ENCODE measurements at places on chromosomes 5 and 9. TPM values are rescaled to one million over a fixed set of nuclear protein-coding genes. Genes with fewer than 3 reads are reported as not detected.

SHISAL2B gene
- total RNA-seq, result not detected

CCDC171 gene
- total RNA-seq, result 1.7 TPM

DDX41 gene
- 185 TPM for total RNA-seq

PTGES gene
- 0.34 TPM for total RNA-seq

IRX2 gene
- 5.3 TPM for total RNA-seq

FREM1 gene
- not detected for total RNA-seq

STPG3 gene
- total RNA-seq, result not detected

PRLR gene
- total RNA-seq, result 0.75 TPM

PPIC gene
- total RNA-seq, result 20.3 TPM

AIF1L gene
- total RNA-seq, result not detected

MAPKAP1 gene
- total RNA-seq, result 146 TPM

PCDHGA3 gene
- 0.57 TPM for total RNA-seq

ZBED3 gene
- total RNA-seq, result 0.19 TPM

TBC1D9B gene
- 77.7 TPM for total RNA-seq

C9 gene
- not detected for total RNA-seq

- DNase-seq, result peak; percentile 45
These were observed 83.7 kb downstream of the ADAMTS2 start for GRCh38 chr5:179261301-179262125.

- DNase-seq, result no peak
These were observed 18.2 kb upstream of the SPOUT1 start for GRCh38 chr9:128847803-128848202.

DNA sequence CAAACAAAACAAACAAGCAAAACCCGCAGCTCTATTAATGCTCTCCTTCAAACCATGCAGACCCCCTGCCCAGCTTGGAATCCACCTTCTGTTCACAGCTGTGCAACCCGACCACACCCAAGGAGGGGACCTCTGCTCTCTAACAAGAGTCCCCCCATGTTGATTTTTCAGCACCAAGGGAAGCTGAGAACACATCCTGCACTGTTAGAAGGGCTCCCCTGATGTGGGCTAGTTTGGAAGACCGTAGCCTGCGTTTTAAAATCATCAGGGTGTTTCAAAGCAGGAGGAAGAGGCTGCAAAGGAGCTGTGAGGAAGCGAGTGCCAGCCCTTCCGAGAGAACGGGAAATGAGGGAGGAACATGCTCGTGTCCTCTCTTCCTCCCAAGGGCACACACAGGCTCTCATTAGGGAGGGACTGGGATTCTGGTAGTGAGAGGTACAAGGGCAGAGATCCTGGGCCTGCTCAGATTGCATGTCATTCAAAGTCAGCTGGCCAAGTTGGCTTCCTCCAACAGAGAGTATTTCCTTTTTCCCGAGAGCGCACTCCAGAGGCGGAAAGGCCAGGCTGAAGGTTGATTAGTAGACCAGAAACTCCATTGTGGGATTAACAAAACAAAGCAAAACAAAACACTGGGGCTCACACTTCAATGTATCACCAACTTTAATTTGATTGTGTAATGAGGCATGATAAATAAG is 185.9 kb downstream of the SEMA6A start:
- DNase-seq, result no peak

DNA sequence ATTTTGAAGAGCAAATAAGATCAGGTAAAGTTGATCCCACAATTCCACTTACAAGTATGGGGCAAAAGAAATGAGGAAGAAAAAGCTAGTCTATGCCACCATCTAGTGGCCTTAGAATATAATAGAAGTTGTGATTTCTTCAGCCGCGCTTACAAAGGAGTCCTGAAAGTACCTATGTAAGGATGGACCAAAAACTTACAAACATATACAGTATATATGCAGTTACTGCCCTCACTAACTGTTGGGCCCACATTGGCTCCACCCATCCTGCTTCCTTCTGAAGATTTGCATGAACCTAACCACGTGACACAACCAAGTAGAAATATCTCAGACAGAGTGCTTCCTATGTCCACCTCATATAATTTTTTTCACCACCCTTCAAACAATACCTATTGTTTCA is 11.7 kb upstream of the OR13D1 start:
- peak; percentile 53 for DNase-seq

DNA sequence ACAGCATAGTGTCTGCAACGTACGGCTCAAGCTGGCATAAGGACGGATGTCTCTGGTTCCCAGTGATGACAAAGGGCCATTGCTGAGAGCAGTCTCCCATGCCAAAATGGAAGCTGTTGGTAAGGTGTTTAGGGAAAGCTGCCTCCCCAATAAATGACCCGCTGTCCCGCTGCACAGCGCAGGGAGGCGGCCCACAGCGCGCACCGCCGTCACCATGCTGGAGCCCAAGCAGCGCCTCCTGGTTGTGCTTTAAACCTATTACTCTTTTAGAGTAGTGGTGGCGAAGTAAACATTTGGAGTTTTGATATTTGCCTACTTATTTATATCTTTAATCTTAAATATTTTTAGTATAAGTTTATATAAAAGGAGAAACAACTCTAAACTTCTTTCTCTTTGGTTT is 70.4 kb upstream of the C5orf63 start:
- no peak for DNase-seq

DNA sequence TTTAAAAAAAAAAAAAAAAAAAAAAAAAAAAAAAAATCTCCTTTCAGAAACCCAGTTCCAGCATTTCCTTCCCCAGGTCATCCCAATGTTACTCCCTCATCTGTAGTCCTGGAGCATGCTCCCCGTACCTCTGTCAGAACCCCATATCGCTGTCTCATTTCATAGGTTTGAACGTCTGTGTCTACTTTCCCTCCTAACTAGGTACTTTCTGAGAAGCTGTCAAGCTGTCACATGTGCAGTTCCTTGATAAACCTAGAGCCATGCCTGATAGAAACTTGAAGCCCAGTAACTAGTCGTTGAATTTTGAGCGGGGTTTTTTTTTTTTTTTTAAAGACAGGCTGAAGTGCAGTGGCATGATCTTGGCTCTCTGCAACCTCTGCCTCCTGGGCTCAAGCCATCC is 15.6 kb downstream of the EXOSC3 start:
- DNase-seq, result no peak

- no peak for DNase-seq
These were observed 121.8 kb downstream of the CAAP1 start for GRCh38 chr9:26770821-26771220.

DNA sequence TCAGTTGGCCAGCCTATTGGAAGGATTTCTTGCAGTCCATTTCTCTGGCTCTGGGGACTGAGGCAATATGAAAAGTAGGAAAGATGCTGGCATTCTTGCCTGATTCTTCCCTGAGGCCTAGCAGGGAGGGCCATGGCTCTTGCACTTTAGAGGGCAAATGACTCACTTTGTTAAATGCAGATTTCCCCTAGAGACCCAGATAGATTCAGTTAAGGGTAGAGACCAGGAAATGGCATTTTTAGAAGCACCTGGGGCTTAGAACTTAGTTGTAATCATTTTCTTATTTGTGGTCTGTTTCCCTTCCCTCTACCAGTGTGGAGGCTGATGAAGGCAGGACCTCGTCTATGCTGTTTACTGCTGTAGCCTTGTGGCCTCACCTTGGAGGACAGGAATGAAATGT is 112.8 kb upstream of the NR3C1 start:
- DNase-seq, result peak; percentile 28

GRCh38 chr5:25544652-25545249 is 900.0 kb upstream of the CDH10 start:
- DNase-seq, result peak; percentile 28

DNA sequence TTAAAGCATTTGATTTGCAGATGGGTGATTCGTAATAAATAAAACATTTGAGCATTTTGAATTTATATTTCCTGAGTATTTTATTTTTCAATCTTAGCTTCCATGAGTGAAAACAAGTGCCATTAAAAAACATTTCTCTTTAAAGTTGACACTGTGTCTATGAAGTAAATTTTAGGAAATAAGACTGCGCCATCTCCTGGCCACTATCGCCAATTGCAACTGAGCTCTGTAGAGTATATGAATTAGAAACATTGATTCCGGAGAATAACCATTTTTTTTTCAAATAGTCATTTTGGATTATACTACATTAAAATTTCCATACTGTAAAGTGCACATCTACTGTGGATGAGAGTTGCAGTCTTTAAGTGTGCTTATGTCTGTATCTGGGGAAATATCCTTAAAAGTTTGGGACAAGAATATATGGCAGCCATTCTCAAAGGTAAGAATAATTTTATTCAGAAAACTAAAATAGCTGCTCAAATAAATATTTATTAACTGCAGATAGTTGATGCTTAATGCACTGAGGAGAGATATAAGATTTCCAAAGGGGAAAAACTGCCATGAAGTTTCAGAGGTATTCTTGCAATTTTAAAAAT is 5.9 kb downstream of the DMRTA1 start:
- DNase-seq, result peak; percentile 47

DNA sequence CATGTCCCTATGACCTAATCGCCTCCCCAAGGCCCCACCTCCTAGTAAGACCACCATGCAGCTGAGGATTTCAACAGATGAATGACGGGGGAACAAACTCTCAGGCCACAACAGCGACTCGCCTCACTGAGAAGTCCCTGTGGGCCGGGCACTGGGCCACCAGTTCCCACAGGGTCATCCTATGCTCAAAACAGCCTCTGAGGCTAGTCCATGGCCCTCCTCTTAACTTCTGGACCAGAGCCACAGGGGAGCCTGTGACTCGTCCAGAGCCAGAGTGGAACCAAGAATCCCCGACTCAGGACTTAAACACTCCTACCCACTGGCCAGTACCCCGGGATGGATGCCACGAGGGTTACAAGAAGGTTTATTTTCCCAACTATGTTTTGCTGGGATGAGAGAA is 12.3 kb downstream of the GFPT2 start:
- peak; percentile 58 for DNase-seq
